ENCODE measurements at places on chromosomes 7 and 10.

- DNase-seq: no peak
Observed at GRCh38 chr10:17984563-17984962, 32.8 kb downstream of the SLC39A12 start.

DNA sequence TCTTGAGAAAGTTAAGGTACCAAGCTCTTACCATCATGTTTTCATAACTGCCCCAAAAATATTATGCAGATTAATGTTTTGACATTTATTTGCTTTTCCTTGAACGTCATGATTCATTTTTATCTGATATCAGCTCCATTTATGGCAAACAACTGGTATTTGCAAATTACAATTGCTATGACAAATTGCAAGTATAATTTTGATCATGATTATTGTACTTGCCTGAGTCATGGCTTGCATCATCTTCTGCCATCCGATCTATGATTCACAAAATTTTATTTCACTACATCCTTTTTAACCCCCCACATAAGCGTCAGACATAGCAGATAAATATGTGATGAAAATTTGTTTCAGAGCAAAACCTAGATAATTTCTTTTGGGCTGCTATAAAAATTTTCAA, 155.0 kb downstream of the STK31 start:
- no peak for DNase-seq

- no peak for DNase-seq
Observed at GRCh38 chr10:131629026-131629770, 271.6 kb upstream of the PPP2R2D start.

- no peak for DNase-seq
Observed at GRCh38 chr10:95813054-95813685, 57.2 kb downstream of the ENTPD1 start.

- DNase-seq: no peak
Observed at GRCh38 chr10:91901784-91902677, 7.3 kb downstream of the FGFBP3 start.

GRCh38 chr10:77649333-77650331, 12.0 kb upstream of the KCNMA1 start:
- no peak for DNase-seq

DNA sequence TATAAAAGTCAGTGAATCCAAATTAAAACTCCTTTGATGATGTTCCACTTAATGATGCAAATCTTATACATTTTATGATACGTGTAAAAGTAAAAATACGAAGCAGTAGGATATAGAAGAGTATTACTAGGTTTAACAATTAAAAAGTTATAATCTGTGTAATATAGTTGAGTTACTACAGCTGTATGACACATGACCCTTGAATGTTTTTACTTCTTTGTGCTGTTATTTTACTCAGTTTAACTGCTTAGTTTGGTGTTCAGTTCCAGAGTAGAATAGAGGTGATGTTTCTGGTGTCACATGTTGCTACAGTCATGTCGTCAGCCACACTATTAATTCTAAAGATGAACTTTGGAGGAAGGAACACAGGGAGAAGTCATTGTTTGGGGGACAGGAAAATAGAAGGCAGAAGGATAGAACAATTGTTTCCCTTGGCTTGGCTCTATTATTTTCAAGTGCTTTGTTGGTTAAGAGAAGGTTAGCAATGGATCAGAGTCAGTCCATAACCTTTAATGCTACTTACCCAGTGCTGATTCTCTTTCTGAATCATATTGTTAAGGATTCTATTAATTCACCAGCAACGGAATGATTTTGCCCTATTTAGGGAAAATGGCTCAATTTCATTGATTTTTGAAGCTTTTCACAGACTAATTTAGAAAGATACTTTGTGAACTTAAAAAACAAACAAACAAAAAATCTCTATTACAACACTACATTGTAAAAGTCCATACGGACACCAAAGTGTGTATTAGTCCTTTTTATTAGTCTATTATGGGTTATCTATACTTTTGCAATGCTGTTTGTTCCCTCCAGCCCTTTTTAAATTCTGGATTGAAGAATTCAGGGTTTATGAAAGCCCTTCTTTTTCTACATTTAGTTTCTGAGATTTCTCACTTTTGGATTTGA, 73.4 kb downstream of the CPED1 start:
- DNase-seq: no peak

DNA sequence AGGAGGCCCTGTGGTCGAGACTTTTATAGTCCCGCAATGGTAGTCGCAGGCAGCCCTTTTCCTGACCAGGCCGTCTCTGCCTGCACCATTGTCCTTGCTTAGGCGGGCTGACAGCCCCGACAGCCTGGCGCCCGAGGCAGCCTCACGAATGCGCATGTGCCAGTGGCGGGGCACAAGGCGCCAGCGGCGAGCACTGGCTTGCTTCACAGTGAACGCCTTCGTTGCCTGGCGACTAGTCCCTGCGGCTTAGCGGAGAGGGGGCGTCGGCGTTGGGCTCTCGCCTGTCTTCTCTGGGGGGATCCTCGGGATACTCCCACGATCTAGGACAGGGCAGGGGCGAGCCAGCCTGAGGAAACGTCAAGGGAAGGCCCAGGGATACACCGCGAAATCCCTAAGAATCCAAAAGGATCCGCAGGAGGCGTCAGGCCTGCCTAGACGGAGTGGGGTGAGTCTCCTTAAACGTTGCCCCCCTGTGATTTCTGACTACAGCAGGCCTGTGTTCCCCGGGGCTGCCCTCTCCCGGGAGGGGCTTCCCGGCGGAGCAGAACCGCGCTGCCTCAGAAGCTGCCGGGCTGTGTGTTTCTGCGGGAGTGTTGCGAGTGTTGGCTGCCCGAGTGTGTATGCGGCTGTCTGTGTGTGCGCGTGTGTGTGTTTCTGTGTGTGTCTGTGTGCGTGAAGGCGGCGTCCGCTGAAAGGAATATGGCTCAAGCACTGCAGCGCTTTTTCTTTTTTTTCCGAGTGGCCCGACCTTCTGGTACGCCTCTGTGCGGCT, 20.5 kb upstream of the ZNF273 start:
- DNase-seq: peak; percentile 45

GRCh38 chr7:112298543-112299100, 92.1 kb downstream of the ZNF277 start:
- no peak for DNase-seq

- no peak for DNase-seq
Observed at GRCh38 chr10:129958148-129958628, 5.9 kb downstream of the EBF3 start.

- DNase-seq: no peak
Observed at GRCh38 chr10:103649654-103650423, 156.3 kb downstream of the NEURL1 start.

DNA sequence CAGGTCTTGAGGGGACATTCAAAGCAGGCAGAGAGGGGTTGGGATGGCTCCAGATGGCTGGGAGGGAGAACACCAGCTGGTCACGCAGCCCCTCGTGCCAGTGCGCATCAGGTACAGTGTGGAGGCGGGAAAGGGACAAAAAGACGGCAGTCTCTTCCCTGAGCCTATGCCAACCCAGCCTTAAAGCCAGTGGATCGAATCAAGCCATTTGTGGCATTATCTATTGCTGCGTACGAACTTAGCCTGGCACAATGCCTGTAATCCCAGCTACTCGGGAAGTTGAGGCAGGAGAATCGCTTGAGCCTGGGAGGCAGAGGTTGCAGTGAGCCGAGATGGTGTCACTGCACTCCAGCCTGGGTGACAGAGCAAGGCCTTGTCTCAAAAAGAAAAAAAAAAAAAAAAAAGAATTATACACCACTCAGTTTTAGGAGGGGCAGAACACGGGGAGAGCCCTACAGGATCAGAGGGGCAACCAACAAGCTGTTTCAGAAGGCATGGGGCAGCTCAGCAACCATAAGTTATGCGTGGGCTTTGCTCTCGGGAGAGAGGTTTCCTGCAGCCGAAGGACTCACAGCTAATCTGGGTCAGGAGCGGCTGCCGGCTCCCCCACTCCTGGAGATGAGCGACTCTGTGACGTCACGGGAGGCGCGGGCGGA, 356 bp upstream of the NDUFB2 start:
- DNase-seq: no peak

DNA sequence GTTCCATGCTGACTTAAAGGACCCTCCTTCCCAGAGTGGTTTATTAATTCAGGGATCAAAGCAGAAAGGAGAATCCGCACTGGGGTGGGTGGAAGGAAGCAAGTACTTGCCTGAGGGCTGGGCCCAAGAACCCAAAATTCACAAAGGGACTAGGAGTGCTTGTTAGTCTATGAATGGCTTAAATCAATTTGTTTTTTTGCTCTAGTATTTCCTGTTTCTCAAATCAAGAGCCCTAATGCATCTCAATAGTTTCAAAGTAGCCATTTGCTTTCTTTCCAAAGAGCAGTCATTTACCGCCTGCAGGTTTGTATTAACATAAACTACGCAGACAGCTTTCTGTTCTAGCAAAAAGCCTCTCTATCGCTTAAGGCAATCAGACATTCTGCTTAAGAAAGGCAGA, 44.2 kb upstream of the SLC35G1 start:
- DNase-seq: no peak

DNA sequence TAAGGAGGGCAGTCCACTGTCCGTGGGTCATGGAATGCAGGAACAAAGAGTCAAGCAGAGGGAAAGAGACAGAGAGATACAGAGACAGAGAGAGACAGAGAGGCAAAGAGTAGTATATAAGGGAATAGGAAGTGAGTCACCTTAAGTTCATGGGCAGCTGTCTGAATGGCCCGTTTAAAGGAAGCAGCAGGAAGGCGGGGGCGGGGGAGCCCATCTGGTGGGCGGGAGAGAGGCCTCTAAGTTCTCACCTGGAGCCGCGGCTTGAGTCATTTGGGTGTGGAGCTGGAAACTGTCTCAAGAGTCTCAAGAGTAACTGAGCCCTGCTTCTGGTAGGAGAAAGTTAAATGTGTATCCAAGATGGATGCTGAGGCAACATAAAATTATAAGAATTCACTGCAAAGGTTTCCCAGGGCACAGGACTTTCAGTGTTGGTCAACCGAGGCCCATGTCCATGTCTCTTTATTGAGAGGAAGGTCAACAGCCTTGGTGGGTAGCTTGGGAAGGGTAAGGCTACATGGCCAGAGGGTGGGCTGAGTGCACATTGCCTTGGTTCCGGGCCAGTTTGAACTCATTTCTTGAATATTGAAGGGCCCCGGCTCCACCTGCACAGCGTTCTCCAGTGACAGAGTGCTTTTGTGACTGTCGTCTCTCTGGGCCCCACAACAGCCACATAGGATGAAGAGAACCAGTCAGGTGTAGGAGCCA, 85.5 kb upstream of the CACUL1 start:
- no peak for DNase-seq

DNA sequence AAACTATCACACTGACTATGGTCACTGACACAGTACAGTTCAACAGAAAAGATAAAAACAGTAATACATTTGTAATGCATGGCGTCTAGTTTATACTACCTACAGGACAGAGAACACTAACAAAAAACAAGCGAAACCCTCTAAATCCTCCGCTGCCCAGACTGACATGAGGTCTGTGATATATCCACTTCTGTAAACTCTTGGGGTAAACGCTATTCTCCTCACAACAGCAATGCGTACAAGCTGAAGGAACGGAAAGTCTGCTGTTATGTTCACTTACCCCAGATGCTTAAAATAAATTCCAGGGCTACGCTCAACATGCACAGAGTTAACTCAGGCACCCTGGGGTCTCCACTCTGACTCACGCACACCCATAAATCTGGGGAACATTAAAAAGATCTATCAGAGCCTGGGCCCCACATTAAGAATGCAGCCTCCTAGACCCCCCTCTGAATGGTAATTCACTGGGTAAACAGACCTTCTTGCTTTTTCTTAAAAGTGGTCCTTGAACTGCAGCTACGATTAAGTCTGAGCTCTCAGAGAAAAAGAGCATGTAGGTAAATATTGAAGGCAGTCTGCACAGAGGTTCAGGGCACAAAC, 105.6 kb downstream of the CTBP2 start:
- no peak for DNase-seq

- DNase-seq: peak; percentile 81
Observed at GRCh38 chr10:37857287-37858211, at the start of gene ZNF248. Gene ZNF248, minus strand, starts transcription at chr10:37857610. Its CDS starts 1,300 bp downstream, at chr10:37856310.
